ENCODE measurements at places on chromosomes 2 and 18.

- no peak for DNase-seq
These were observed 35.5 kb downstream of the QPCT start for GRCh38 chr2:37379881-37380296.

DNA sequence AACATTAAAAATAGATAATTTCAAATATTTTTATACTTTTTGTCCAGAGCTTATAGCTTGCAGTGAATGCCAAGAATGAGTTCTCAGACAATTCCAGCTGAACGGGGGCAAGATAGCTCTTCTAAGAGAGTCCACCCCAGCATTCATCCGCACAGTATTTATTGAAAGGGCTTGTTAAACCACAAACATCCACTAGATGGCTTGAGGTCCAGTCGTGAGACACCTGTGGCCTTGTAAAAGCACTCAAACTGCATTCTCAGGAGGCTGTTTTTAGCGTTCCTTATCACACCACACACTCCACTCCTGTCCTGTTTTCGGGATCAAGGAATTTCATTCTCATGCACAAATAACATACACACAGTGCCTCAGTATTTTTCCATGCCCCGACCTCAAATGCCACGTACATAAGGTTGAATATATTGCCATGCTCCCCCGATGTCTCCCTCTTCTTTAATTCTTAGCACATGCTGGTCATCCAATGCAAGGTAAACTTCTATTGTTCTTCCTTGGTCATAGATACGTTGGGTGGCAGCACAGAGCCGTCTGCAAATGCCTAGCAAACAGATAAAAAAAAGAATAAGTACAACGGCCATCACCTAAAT lies 47.4 kb downstream of the DNAJC10 start:
- DNase-seq, result no peak

DNA sequence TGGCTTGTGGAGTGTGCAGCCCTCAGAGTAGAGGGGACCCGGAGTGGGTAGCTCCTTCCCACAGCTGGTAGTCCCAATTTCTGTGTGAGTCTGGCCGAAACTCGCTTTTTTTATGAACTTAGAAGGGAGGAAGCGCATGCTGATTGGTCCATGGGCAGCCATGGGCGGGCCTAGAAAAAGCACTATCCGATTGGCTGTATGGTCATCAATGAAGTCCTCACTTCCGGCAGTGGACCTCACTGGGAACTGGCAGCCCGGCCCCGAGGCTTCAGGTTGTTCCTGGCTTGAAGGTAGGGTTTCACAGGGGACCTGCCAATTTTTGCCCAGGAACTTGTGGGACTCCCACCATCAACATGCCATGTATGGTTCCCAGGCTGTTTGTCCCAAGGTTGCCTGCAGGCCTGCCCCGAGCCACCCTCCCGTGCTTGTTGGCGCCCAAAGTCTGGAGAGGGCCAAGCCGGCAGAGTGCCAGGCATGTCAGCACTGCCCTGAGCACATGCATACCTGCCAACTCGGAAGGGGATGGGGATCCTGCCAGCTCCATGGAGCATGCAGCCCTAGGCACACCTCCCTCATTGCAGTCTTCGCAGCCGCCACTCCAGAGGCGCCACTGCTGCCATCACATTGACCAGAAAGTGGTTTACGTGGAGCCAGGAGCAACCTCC lies 98.5 kb downstream of the ATP9B start:
- no peak for DNase-seq

GRCh38 chr2:49237867-49238603 lies 83.7 kb upstream of the FSHR start:
- no peak for DNase-seq

- no peak for DNase-seq
These were observed 43.9 kb downstream of the TOGARAM2 start for GRCh38 chr2:29024882-29025430.

- no peak for DNase-seq
These were observed 2.3 kb upstream of the ALKAL2 start for GRCh38 chr2:290090-290722.

GRCh38 chr2:53515435-53516332 lies 251.9 kb upstream of the CHAC2 start:
- DNase-seq, result no peak

- DNase-seq, result no peak
These were observed 28.8 kb downstream of the ADCY3 start for GRCh38 chr2:24891201-24891600.

DNA sequence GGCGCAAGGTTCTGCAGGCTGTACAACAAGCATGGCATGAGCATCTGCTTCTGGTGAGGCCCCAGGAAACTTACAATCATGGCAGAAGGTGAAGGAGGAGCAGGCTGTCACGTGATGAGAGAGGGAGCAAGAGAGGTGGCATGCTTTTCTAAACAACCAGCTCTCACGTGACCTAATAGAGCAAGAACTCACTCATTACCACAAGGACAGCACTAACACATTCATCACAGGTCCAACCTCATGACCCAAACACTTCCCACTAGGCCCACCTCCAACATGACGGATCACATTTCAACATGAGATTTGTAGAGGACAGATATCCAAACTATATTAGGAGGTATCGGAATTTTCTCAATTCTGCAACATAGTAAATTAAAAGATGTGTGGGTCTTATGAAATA lies 108.8 kb upstream of the DLX2 start:
- no peak for DNase-seq

DNA sequence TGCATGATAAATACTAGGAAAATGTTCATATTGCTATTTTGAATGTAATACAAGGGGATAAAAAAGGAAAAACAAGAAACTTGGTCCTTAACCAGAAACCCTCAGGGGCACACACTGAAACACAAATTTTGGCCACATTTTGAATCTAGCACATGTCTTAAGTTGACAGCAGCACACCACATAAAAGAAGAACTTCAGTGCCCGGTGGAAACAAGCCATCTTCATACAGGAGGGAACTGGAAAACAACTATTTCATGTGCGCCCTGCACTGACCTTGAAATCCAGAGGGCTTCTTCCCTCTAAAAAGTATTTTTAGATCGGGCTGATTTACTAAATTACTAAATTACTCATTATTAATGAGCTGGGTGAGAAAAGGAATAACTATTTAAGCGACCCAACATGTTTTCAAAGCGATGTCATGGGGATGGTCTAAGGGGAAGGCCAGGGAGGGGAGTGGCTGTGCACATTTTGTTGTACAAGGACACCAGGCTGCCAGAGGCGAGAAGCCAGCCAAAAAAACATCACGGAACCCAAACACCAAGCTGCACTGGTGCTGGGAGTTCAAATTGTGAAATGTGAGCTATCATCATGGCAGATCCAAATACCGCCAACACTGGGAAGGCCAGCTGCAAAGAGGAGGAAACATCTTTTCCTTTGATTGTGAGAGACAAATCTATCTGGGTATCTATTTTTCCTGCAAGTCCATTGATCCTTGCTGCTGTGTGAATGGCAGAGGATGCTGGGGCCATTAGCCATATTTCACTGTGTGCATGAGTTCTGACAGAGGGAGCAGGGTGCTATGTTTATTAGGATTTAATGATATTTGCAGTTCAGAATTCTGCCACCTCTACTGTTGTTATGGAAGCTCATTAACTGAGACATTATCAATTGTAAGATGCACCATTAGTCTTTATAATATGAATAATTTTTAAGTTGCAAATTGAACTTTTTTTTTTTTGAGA lies 150.7 kb upstream of the LMAN1 start:
- DNase-seq, result no peak

DNA sequence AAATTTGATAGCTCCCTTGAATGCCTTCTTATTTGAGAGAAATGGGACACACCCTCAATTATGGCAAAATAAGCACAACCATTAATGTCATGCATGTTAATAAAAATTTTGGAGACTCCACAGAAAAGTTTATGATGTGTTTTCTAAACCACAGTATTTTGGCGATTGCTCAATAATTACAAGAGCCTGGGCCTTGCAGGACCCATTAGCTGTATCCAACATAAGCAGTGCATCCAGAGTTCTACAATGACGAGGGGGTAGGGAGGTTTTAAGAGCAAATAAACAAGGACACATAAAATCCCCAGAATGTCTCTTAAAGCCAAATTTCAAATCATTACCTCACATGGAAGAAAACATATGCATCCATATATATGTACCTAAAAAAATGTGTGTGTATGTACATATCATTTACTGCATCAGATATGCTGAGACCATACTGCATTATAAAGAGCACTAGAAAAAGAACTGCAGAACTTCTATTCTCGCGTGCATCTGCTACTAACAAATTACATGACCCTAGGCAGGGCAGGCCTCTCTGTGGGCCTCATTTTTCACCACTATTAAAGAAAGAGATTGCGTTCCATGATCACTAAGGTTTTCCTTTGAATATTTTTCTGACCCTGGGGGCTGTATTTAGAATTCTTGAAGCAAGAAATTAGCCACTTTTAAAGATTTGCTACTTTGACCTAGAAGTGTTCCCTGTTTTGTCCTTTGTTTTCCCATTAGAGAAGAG lies 38.0 kb downstream of the CMPK2 start:
- no peak for DNase-seq

DNA sequence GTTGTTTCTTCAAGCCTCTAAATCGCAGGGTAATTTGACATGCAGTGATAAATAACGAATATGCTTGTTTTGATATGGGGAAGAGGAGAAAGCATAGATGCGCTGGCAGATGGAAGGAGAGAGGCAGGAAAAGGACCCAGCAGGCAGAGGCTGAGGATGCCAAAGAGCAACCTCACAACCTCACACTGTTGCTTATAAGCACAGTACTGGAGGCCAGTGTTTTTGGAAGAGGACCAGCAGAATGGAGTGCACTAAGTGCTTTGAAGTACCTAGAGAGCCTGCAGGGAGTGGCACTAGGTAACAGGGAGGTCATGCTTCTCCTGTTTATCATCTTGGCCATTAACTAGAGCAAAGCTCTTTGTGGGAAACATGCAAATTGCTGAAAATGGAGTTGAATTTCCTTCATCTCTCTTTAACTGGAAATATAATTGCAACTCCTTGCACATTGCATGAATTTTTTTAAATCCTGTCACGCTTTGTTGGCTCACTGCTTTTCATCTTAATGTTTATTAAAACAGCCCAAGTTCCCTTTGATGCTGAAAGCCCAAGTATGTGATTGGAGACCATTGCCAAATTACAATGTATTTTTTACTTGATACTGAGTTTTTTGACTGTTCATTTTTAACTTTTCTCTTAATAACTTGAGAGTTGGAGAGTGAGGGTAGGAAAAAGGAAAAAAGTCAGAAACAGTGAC lies 236.4 kb downstream of the LRRTM1 start:
- DNase-seq, result no peak

- no peak for DNase-seq
These were observed 176.6 kb downstream of the HDAC4 start for GRCh38 chr2:239224199-239224570.

- DNase-seq, result no peak
These were observed 78.7 kb upstream of the OTOF start for GRCh38 chr2:26556309-26557243.

- no peak for DNase-seq
These were observed 239.9 kb downstream of the CYRIA start for GRCh38 chr2:16425462-16426336.

DNA sequence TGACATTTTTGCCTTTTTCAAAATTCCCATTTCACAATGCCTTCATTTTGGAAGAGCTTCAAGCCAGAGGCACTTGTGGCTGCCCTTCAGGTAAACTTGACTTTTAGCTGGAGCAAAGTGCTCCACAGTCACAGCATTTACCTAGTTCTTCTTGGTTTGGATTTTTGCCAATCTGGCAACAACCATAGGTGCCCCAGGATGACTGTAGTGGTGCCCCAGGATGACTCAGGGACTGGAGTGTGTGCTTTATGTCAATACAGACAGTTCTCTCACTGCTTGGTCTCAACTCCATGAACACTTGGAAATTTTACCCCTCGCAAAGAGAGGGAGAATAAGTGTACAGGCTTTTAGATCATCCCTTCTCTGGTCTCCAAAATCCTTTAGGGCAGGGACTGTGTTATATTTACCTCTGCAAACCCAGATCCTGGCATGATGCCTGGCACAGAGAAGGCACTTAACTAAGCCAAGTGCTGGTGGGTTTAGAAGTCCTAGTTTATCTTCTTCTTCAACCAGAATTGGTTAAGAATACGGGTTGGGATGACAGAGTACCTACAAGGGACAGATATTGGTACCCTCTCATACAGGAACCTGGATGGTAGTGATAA lies 15.3 kb upstream of the PTPN4 start:
- DNase-seq, result no peak

- no peak for DNase-seq
These were observed 313.1 kb downstream of the PLCL1 start for GRCh38 chr2:198117406-198118041.

DNA sequence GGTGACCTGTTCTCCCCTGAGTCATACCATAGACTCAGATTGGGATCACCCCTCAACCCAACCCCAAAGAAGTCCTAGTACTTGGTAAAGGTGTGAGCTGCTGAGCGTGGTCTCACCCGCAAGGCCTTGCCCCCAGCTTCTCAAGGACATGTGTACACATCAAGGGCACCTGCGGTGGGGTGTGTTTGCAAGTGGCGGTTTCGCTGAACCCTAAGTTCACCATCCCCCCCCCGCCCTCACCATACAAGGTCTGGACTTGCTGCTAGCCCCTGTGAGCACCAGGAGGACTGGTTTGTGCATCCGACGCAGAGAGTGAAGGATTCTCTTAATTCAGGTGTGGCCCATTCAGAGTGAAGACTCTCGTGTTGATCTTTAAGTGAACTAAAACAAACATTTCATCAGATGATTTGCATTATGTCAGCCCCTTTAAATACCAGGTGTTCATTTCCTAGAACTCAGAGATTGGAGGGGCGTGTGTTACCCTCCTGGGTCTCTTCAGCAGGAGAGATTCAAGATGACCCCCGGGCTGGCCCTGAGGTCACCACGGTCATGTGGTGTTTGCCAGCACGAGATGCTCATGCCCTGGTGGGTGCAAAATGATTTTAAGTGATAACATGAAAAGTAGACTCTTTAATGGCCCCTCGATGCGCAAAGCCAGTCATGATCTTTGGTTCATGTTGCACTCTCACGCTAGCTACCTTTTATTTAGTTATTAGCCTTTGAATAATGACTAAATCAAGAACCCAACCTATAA lies 27.8 kb downstream of the MTERF4 start:
- no peak for DNase-seq

- DNase-seq, result no peak
These were observed 83.7 kb downstream of the MCFD2 start for GRCh38 chr2:46831869-46832265.

DNA sequence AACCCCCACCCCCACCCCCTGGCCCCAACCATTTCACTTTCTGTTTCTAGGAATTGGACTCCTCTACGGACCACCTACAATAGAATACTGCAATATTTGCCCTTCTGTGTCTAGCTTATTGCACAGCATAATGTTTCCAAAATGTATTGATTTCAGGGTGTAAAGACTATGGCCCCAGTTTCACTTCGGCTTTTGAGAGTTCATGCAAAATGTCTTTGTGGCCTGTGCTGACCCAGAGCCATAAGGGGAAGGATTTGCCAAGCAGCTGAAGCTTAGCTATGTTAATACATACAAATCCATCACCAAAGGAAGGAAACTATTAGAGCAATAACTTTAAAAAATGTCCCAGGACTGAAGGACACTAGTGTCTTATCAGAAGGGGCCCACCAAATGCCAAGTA lies 11.2 kb upstream of the ATP9B start:
- no peak for DNase-seq

- DNase-seq, result no peak
These were observed 33.5 kb upstream of the REL start for GRCh38 chr2:60847854-60848253.

- DNase-seq, result no peak
These were observed 536.0 kb upstream of the CDH2 start for GRCh38 chr18:28712796-28713425.

Data from GDM1 (cell line).